ENCODE measurements at places on chromosomes 3 and 15.
A peak's percentile ranks its signal among the peaks of the same experiment; 100 is the strongest.

- DNase-seq = peak; percentile 19
Measured at GRCh38 chr3:86985181-86985826, 5.6 kb downstream of the VGLL3 start.

DNA sequence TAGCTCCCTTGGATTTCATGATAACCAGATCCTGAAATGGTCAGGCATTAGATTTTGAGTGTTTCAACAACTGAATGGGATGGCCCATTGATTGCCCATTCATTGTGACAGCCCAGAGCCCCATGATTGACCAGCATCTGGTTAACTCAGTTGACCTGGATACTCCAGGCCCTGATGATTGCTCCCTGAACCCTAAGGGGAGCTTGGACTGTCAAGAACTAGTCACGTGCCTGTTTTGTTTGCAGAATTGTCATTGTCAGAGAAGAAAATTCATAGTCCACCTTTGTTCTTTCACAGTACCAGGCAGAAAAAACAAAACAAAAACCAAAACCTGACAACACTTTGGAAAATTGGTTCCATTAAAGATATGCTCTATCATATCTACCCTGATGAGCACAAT, 241.3 kb upstream of the ONECUT1 start:
- DNase-seq = no peak

DNA sequence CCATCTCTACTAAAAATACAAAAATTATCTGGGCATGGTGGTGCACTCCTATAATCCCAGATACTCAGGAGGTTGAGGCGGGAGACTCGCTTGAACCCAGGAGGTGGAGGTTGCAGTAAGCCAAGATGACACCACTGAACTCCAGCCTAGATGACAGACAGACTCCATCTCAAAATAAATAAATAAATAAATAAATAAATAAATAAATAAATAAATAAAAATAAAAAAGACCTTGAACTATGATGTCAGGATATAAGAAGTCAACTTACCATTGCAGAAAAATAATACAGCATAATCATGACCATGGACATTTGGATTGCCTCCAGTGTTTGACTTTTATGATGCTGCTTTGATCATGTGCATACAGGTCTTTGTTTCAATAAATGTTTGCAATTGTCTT, 484.3 kb upstream of the ROBO1 start:
- DNase-seq = no peak

DNA sequence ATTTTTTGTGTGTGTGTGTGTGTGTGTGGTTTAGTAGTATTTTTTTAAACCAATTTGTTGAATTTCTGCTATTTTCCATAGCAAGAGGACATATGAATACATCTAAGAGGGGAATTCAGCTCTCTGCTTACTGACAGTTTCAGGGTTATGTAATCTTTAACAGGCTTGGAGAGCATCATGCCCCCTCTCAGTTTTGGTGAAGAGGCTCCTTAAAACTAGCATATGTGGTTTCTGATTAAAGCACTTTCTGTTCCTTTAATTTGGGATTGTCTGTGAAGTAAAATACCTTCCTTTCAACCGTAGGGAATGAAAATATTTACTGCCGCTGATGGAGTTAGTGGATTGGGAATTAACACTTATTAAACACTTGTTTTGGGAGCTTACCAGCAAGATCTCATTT, 19.4 kb upstream of the NFKBIZ start:
- no peak for DNase-seq

DNA sequence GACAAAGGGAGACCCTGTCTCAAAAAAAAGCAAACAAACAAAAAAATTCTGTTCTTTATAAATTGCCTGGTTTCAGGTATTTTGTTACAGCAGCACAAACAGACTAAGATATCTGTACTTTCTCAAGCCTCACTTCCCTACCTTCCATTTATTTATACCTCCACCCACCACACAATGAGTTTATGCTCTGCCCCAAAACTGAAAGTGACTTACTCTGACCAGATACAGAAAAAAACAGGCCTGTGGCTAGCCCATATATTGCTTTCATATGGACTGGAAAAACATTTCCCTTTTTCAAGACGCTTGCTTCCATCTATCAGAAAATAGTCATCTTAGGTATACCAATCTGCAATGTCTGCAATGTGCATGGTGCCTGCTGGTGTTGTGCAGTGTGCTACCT, 8.7 kb upstream of the GPD1L start:
- DNase-seq = no peak

- no peak for DNase-seq
Measured at GRCh38 chr15:51907136-51907862, 64.3 kb downstream of the LEO1 start.

- DNase-seq = no peak
Measured at GRCh38 chr3:50850639-50851511, 176.1 kb downstream of the DOCK3 start.

DNA sequence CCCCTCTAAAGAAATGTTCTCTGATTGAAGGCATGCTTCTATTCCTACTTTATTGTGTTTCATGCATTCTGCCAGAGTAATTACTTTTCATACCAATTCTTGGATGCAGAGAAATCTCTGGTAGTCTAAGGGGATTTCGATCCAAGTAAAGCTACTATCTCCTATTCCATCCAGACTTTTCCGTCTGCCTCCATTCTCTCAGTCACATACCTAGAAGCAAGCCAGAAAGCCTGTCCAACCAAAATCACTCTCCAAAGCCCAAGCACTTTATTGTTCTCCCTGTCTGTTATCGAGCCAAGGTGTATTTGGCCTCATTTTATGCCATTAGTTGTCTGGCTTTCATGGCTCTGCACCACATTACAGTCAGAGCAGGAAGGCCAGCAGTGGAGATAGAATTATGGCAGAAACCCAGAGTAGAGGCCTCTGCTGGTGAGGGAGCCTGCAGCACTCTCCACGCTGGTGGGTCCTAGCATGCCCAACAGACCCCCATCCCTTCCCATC, 95.9 kb downstream of the SLC49A4 start:
- DNase-seq = no peak

DNA sequence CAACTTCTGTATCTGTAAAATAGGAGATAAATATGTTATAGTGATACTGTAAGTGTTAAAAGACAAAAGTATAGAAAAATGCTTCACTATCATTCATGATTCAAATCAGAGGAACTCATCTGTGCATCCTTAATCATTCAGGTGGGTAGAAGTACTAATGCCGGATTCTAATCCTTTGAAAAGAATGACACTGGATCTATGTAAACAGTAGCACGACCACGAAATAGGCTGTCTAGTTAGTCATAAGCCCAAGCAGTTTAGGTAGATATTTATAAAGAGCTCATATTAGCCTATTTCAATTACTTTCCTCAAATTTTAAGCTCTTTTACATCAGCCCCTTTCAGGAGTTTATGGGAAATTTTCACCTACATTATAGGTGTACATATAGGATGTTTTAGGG, 437.9 kb downstream of the SOX2 start:
- DNase-seq = no peak
